ENCODE measurements at places on chromosomes 4 and X.

DNA sequence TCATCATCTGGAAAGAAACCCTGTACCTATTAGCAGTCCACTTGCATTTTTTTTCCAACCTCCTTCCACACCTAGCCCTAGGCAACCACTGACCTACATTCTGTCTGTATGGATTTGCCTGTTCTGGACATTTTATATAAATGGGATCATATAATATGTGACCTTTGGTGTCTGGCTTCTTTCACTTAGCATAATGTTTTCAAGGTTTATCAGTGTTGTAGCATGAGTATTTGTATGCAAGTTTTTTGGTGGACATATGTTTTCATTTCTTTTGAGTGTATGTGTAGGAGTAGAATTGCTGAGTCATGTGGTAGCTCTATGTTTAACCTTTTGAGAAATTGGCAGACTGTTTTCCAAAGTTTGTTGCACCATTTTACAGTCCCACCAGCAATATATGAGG is 198.6 kb downstream of the CEP135 start:
- DNase-seq, result no peak

- no peak for DNase-seq
Measured at GRCh38 chrX:41335198-41335957, 1.4 kb downstream of the DDX3X start.

DNA sequence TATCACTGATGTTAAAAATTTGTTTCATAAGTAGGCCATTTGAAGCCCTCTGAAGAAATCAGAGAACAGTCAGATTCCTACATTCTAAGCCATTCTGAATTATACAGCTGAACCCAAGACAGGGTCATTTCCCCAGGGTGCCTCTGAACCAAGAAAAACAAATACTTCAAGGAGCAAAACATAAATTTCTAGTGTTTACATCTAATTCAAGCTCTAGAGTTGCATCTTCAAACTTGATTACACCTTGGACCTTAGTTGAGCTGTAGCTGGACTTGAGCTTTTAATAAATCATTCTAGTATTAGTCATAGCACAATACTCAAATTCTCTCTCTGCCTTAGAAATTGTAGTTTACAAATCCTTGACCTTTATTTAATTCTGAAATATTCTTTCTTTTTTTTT is 87.6 kb upstream of the IL15 start:
- DNase-seq, result no peak

- no peak for DNase-seq
Measured at GRCh38 chr4:172412851-172413580, 599.8 kb downstream of the GALNTL6 start.

- no peak for DNase-seq
Measured at GRCh38 chr4:47650584-47651130, 165.6 kb downstream of the ATP10D start.

Measured in NCI-H2107 (cell line).